ENCODE measurements at places on chromosomes 7 and 10. TPM values are rescaled to one million over a fixed set of nuclear protein-coding genes. Genes with fewer than 3 reads are reported as not detected.

The FOXI2 gene
- total RNA-seq, result not detected

DNA sequence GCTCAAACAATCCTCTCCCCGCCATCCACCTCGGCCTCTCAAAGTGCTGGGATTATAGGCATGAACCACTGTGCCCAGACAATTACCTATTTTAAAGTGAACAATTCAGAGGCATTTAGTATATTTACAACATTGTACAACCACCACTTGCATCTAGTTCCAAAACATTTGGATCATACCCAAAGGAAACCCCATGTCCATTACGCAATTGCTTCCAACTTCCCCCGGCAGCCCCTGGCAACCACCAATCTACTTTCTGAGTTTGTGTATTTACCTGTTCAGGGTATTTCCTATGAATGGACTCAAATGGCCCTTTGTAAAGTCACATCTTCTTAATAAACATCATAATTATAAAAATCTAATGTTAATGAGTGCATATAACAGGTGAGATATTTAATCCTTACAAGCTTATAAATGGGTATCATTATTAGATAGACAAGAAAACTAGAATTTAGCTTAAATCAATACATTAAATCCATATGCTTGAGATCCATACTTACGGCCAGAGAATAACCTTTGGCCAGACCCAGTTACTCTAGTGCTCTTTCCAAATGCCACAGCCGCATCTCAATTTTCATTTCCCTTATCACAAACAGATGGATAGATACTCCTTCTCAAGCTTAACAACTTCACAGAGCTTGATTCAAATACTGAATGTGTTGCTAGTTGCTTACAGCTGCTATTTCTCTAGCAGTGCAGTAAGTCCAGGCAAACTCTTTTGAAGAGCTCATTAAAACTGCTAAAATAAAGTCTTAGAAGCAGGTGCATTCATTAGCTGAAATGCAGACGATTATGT lies 133.4 kb upstream of the MKLN1 start:
- H3K36me3 ChIP-seq, result no peaks in the 10 kb centered on the region
- H3K27ac ChIP-seq, result no peak overlapping the region
- no peak overlapping the region for H3K4me3 ChIP-seq
- H3K27me3 ChIP-seq, result no peaks in the 10 kb centered on the region
- no peaks in the 10 kb centered on the region for H3K4me1 ChIP-seq

DNA sequence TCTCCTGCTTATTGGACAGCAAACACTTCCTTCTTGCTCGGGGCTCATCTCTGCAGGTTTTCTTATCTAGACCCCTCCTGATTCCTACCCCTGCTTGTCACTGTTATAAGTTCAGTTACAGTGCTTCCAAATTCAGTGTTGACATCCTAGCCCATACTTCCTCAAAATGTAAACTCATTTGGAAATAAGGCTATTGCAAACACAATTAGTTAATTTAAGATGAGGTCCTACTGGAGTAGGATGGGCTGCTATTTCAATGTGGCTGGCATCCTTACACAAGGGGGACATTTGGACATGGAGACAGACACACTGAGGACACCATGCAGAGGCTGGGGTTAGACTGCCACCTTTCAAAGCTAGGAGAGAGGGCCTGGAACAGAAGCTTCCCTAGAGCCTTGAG lies 85.2 kb upstream of the NPVF start:
- H3K4me1 ChIP-seq, result no peaks in the 10 kb centered on the region
- H3K4me3 ChIP-seq, result no peak overlapping the region
- no peak overlapping the region for H3K27ac ChIP-seq
- no peak for DNase-seq
- no peaks in the 10 kb centered on the region for H3K36me3 ChIP-seq
- no peaks in the 10 kb centered on the region for H3K27me3 ChIP-seq

DNA sequence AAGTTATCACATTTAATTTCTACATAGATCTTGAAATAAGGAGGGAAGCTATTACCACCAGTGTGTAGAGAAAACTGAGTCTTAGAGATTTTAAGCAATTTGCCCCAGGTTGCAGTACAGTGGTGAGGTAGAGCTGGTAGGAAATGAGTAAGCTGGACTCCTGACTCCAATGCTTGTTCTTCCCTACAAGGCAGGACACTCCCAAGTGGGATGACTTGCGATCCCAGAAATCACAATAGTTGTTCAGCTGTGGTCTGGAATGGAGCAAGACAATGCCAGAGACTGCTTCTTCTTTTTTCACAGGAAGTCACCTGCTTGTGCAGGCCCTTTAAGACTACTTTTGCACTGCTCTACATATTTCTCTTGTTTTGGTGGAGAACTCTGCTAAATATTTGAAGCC lies 327.2 kb upstream of the BMPER start:
- H3K4me3 ChIP-seq, result no peak overlapping the region
- no peak overlapping the region for H3K27ac ChIP-seq
- H3K27me3 ChIP-seq, result no peaks in the 10 kb centered on the region
- H3K4me1 ChIP-seq, result no peaks in the 10 kb centered on the region

DNA sequence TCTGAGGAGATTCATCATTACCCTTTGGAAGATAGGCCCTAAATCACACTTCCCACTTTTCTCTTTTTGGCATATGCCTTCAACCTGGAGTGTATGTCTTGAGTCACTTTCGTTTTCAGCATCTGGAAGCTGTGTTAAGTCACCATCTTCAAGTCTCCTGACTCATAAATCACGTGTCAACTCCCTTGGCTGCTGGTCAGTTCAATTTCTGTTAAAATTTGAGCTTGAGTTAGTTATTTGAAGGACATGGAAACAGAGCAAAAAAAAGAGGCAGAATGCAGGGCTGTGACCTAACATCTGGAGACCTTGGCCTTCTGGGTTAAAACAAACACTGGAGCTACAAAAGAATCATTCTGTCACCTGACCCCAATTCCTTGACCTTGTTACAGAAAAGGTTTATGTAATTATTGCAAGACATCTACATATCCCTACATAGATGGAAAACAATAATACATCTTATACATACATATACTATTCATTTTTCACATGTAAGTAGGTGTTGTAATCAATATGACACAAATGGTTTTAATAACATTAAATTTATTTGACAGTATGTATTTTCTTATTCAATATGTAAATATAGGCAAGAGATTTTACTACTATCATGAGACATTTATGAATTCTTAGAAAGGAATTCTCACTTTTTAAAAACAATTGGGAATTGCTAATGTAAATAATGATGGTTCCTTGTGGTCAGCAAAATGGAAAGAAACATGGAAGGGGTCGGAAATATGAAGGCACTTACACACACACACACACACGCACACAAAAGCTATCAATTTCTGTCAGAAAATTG lies 169.7 kb upstream of the PHYHIPL start:
- H3K4me3 ChIP-seq, result no peak overlapping the region
- DNase-seq, result no peak
- peaks cover 16% of the 10 kb centered on the region for H3K4me1 ChIP-seq
- no peak overlapping the region for H3K27ac ChIP-seq
- no peaks in the 10 kb centered on the region for H3K27me3 ChIP-seq

DNA sequence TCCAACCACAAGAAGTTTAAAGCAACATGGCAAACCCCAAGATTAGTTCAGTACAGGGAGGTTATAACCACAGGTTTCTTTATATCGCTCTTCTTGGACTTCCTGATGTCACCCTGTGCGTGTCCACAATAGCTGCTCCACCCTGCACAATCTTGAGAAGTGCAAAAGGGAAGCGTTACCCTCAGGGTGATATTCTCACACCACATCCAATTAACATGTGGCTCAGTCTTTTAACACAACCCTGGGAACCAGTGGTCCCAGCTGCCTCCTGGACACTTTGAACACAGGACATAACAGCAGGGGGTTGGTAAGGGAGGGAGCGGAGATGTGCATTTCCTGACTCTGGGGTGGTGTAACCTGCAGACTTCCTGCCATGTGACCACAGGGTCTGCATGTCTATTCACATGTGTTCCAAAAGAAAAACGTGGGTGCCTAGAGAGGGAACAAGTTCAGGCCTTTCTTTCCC lies 64.6 kb downstream of the GSAP start:
- H3K27ac ChIP-seq, result peak overlapping the region; percentile 10
- no peak for DNase-seq
- no peaks in the 10 kb centered on the region for H3K27me3 ChIP-seq
- peaks cover 8% of the 10 kb centered on the region for H3K4me1 ChIP-seq
- no peak overlapping the region for H3K4me3 ChIP-seq
- no peaks in the 10 kb centered on the region for H3K36me3 ChIP-seq

GRCh38 chr7:148527717-148528168 lies 62.8 kb upstream of the C7orf33 start:
- peak; percentile 70 for DNase-seq
- H3K27me3 ChIP-seq, result no peaks in the 10 kb centered on the region
- H3K4me1 ChIP-seq, result peaks cover 11% of the 10 kb centered on the region
- no peaks in the 10 kb centered on the region for H3K36me3 ChIP-seq
- no peak overlapping the region for H3K4me3 ChIP-seq
- no peak overlapping the region for H3K27ac ChIP-seq

DNA sequence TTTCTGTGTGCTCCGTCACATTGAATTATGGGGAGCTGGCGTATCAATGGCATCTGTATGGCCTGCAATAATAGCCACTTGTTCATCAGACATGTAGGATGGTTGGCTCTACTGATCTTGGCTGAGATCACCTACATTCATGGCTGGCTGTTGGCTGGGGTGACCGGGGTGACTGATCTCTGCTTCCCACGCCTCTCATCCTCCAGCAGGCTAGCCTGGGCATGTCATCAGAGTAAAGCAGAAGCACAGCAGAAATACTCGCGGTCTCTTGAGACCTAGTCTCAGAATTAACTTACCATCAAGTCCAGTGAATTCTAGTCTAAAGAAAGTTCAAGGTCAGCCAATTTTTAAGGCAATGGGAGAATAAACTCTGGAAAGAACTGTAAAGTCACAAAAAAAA lies 257.7 kb upstream of the GLI3 start:
- DNase-seq, result no peak
- H3K27me3 ChIP-seq, result no peaks in the 10 kb centered on the region
- no peaks in the 10 kb centered on the region for H3K36me3 ChIP-seq
- no peak overlapping the region for H3K4me3 ChIP-seq
- no peak overlapping the region for H3K27ac ChIP-seq
- peaks cover 7% of the 10 kb centered on the region for H3K4me1 ChIP-seq

DNA sequence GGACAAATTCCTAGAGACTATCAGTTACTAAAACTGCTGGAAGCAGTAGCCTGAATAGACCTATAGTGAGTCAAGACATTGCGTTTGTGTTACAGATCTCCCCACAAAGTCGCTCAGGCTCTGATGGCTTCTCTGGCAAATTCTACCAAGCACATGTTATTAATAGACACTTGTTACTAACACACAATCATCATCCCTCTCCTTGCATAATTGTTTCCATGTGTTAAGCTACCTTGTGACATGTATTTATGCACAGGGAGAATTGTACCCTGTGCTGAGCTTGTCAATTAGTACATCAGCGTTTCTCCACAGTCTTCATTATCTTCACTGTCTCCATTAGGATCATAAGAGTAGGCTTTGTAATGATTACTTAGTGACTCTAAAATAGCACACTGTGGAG lies 31.2 kb downstream of the DYNC2I1 start:
- peaks cover 40% of the 10 kb centered on the region for H3K36me3 ChIP-seq
- H3K27ac ChIP-seq, result no peak overlapping the region
- H3K4me1 ChIP-seq, result no peaks in the 10 kb centered on the region
- no peak overlapping the region for H3K4me3 ChIP-seq
- H3K27me3 ChIP-seq, result no peaks in the 10 kb centered on the region
